GM03348 (cell line): ENCODE measurements at places on chromosomes 16 and 17.
A peak's percentile ranks its signal among the peaks of the same experiment; 100 is the strongest.

DNA sequence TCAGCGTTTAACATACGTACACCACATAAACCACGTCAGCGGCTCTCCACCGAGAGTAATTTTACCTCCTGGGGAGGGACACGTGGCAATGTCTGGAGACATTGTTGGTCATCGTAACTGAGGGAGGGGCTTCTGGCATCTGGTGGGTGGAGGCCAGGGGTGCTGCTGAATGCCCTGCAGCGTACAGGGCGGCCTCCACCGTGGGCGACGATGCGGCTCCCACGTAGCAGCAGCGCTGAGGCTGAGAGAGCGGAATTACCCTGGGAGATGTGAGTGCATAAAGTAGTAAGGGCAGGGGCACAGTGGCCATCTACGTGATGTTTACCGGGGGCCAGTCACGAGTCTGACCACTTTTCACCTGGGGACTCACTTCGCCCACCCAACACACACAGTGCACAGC, 212.4 kb downstream of the RBFOX3 start:
- DNase-seq = no peak

- DNase-seq = peak; percentile 37
Measured at GRCh38 chr17:69501591-69502468, 87.3 kb downstream of the MAP2K6 start.

- no peak for DNase-seq
Measured at GRCh38 chr16:64596196-64596595, 525.7 kb downstream of the CDH11 start.

DNA sequence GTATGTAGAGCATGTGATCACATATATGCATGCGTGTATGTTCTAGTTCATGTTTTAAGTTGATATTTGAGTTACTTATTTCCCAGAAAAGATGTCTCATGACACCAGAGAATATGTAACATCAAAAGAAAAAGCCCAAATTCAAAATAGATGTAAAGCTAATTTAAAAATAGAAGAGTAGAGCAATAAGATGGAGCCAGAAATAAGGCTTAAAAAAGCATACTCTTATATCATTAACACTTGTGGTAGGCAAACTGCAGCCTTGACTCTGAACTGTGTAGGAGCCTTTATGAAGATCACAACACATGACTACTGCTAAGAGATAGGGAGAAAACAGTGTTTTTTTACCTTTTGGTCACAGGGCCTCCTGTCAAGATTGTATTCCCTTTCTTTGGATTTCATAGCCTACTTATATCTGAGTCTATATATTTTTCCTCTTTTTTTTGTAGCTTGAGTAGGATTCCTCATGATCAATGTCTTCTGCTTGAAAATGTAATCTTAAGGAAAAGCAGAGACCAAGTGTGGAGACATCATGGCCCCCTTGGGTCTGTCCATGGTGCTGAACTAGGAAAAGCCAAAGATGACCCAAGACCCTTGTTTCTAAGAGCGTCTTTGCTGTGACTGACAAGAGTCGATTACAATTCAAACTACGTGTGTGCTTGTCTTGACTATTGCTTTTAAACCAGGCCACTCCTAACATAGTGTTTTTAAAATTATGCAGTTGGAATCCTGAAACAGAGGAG, 390.4 kb downstream of the SHISA9 start:
- DNase-seq = no peak

DNA sequence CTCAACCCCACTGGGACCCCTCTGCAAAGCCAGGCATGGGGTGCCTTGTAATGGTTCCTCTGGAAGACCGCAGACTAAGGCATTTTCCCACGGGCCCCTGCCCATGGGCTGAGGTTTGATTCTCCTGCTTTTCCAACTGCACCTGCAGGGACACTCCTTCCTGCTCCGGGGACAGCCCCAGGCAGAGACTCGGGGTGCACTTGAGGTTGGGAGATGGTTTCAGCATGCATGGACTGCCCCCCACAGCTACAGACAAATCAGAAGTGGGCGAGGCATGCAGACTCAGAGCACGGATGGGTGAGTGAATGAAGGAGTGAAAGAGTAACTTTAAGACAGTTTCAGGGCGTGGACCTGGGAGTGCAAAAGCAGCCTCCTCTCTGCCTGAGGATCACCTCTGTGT, 87.9 kb upstream of the RPL38 start:
- DNase-seq = no peak

DNA sequence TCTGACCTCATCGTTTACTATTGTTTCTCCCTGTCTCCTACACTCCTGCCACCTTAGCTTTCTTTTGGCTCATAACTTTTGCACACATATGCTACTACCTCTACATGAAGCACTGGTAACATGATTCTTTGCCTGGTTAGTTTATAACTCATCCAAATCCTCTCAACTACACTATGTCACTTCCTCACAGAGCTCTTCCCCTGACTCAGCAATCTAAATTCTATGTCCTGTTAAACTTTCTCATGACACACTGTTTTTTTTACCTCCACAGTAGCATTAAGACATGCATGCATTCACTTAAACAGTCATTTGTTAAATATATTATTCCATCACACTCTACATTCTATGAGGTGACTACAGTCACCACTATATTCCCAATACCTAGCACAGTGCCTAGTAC, 19.7 kb downstream of the APPBP2 start:
- DNase-seq = peak; percentile 34
